Suppressor macrophage treated with lipopolysaccharide for 4 hours (primary cell): ENCODE measurements at places on chromosomes 5 and 9.

GRCh38 chr9:80605129-80605528, 1033.4 kb downstream of the TLE4 start:
- no peak for DNase-seq

DNA sequence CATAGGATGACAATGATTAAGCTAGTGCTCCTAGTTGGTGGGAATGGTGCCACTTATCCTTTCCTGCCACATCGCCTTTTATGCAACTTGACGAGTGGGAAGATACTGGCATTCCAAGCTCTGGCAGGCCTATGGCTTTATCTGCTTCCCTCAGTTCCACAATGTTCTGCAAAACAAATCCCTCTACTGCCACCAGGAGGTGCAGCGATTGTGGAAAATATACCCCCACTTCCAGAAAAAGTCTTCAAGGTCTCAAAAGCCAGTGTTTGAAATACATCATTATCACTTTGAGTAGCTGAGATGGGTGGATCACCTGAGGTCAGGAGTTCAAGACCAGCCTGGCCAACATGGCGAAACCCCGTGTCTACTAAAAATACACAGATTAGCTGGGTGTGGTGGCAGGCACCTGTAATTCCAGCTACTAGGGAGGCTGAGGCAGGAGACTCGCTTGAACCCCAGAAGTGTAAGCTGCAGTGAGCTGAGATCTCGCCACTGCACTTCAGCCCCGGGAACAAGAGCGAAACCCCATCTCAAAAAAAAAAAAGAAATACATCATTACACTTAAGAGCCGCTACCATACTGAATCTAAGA, 3.4 kb downstream of the CLINT1 start:
- peak; percentile 66 for DNase-seq

DNA sequence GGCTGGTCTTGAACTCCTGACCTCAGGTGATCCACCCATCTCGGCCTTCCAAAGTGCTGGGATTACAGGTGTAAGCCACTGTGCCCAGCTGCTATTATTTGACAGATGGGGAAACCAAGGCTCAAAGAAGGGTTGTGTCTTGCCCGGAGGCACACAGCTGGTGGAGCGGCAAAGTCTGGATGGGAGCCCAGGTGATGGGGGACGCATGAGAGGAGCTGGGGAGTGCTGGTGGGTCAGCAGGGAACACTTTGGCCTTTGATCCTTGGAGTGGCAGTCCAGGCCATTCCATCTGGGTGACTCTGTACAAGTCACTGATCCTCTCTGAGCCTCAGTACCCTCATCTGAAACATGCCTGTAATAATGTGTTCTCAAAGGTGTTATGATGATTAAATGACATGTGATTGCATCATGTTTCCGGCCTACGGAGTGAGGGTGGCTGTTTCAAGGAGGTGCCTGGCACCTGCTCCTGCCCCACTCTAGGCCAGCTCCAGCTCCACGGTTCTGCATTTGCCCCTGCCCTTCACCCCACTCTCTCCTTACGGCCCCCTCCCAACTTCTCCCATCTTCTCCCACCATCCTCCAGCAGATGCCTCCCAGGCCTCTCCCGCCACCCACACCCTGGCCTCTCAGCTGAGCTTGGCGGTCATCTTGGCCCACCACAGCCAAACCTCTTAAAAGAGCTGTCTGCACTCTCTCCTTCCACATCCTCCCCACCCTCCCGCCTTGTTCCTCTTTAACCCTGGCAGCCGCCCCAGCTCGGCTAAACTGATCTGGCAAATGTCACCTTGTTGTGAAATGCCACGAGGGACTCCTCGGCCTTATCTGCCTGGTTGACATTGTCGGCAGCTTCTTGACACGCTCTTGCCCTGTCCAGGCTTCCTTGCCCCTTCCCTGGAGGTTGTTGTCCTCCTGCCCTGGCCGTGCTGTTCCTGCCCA, 5.5 kb upstream of the DBN1 start:
- DNase-seq: peak; percentile 86

DNA sequence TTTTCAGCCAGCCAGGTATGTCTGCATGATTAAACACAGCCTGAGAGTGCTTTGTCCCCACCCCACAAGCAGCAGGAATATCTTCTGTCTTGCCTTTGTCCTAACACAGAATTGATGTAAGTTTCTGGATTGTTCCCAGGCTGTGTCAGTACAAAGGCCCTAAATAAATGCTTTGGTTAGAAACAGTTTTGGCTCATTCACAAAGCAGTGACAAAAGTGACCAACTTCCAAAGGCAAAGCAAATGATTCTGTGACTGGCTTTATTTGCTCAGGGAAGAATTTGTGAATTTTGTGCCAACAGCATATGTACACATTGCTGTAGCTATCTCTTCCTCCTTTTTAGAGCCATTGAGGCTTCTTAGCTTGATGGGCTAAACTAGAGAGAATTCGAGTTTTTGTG, 133.7 kb downstream of the PLPPR1 start:
- DNase-seq: no peak

- DNase-seq: no peak
Observed at GRCh38 chr5:66518753-66519152, 77.4 kb upstream of the MAST4 start.

GRCh38 chr9:94056442-94056974, 27.8 kb upstream of the PTPDC1 start:
- no peak for DNase-seq

DNA sequence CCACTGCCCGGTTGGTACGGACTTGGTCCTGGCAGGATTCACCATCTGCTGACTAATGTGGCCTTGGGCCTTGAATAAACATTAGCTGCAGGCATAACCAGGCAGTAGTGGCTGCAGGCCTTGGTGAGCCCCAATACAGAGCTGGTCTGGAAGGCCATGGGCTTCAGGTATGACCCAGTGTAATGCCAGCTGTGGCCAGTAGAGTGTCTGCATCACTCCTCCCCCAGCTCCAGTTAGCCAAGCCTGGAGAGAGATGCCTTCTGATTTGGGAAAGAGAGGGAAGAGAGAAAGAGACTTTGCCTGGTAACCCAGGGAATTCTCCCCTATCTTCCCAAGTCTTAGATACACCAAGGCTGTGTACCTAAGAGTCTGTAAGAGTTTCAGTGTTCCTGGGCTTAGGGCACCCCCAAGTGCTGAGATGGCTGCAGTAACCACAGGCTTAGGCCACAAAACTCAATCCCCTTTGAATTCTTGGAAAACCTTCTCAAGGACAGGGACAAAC, 5.6 kb upstream of the C5 start:
- DNase-seq: peak; percentile 10

GRCh38 chr9:87740209-87740608, 14.3 kb downstream of the CTSL start:
- no peak for DNase-seq

DNA sequence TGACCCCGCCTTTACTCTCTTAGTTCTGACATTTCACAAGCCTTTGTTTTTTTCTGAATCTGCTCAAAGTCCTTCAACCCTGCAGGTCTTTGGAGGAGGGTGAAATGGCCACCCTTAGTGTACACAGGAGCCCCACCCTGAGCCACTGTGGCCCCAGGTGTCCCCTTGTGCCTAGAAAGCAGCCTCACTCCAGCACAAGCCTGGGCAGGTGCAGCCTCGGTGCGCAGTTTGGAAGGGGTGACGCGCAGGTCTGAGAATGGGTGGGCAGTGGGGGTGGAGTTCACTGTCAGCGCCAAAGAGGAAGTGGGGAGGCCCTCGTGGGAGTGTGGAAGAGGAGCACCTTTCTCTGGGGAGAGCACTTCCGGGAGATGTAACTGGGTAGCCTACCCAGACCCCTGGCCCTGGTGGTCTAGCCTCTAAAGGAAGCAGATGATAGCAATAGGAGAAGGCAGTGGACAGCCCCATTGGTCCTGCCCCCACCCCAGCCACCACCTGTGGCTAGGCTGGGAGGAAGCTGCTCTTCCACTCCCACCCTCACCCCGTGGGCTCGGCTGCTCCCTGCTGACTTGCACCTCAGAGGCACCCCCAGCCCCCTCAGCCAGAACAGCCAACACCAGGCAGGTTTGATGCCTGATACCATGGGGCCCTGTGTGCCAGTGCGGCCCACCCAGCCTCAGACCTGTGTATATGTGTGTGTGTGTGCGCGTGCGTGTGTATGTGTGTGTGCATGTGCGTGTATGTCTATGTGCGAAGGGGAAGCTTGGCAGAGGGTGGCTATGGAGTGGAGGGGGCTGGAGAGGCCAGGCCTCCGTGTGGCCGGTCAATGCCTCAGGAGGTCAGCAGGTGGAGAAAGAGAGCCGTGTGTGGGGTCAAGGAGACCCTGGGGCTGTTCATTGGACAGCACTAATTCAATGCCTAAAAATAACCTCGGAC, 16.8 kb upstream of the DAB2IP start:
- no peak for DNase-seq

- no peak for DNase-seq
Observed at GRCh38 chr5:32651638-32652037, 59.5 kb upstream of the NPR3 start.

- no peak for DNase-seq
Observed at GRCh38 chr5:146209714-146210113, 6.3 kb downstream of the RBM27 start.

DNA sequence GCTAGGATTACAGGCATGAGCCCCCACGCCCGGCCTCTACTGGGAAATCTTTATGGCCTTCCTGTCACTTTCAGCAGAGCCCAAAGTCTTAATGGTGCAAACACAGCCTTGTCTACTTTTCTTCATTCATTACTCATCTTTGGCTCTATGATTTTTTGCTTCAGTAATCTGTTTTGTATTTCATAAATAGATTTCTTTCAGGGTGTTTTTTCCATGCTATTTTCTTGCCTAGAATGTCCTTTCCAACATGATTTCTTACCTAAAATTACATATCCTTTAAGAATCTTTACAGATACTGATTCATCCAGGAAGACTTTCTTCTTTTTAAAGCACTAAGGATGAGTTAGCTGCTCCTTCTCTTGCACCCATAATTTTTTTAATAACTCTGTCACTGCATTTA, 213.0 kb downstream of the TAF11L14 start:
- DNase-seq: no peak

GRCh38 chr5:45440466-45440865, 255.7 kb downstream of the HCN1 start:
- no peak for DNase-seq

- DNase-seq: peak; percentile 11
Observed at GRCh38 chr5:131423056-131423455, 159.2 kb downstream of the CDC42SE2 start.

- no peak for DNase-seq
Observed at GRCh38 chr9:8850914-8851313, 1051.3 kb upstream of the DMAC1 start.

GRCh38 chr9:126463426-126463825, 136.8 kb downstream of the MVB12B start:
- no peak for DNase-seq
